ENCODE measurements at places on chromosomes 13 and 19. TPM values are rescaled to one million over a fixed set of nuclear protein-coding genes. Genes with fewer than 3 reads are reported as not detected.
A peak's percentile ranks its signal among the peaks of the same experiment; 100 is the strongest.

DNA sequence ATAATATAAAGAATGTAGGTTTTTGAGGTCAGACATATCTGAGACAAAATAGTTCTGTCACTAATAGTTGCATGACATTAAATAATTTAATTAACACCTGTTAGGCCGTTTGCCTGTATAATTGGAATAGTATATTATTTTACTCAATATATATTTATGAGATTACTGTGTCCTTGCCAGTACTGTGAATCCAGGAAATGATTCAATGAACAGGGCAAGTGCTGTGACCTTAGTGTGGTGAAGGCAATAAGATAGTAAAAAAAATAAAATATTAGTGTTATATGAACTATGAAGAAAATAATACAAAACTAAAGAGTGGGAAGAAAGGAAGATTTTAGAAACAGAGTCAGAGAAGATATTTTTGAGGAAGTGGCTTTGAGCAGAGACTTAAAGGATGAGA is 403.7 kb downstream of the PCDH9 start:
- no peak for DNase-seq

- DNase-seq: no peak
Observed at GRCh38 chr19:52963247-52963618, 552 bp upstream of the ZNF816 start.

- DNase-seq: no peak
Observed at GRCh38 chr13:53953183-53953582, 924.6 kb downstream of the OLFM4 start.

Gene INSL3
- not detected for polyA plus RNA-seq

Gene SULT2A1
- polyA plus RNA-seq: not detected

DNA sequence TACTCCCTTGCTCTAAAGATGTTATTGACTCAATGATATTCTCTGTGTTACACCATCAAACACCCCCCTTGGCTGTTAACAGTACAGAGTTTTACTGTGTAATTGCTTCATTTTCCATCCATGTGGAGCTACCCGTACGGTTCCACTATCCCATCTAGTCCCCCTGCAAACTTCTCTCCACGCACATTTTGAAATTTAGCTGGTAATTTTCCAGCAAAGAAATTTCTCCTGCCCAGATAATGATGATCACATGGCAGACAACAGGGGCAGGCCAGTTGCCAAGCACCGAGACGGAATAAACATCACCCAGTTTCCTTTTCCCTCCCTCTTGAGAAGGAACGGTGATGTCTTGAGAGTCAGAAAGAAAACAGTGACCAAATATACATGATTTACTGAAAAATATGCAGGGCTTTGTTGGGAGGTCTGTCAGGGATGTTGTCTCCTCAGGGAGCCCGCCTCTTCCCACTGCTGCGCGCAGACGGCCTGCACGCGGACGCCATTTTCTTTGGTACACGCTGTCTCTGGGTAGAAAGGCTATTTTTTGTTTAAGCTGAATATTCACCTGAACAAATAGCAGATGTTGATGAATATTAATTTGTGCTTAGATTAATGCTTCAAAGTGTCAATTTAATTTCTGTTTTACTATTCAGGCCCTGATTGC is 109.9 kb downstream of the OLFM4 start:
- peak; percentile 11 for DNase-seq

- no peak for DNase-seq
Observed at GRCh38 chr13:44768239-44768638, 192.1 kb upstream of the TSC22D1 start.

DNA sequence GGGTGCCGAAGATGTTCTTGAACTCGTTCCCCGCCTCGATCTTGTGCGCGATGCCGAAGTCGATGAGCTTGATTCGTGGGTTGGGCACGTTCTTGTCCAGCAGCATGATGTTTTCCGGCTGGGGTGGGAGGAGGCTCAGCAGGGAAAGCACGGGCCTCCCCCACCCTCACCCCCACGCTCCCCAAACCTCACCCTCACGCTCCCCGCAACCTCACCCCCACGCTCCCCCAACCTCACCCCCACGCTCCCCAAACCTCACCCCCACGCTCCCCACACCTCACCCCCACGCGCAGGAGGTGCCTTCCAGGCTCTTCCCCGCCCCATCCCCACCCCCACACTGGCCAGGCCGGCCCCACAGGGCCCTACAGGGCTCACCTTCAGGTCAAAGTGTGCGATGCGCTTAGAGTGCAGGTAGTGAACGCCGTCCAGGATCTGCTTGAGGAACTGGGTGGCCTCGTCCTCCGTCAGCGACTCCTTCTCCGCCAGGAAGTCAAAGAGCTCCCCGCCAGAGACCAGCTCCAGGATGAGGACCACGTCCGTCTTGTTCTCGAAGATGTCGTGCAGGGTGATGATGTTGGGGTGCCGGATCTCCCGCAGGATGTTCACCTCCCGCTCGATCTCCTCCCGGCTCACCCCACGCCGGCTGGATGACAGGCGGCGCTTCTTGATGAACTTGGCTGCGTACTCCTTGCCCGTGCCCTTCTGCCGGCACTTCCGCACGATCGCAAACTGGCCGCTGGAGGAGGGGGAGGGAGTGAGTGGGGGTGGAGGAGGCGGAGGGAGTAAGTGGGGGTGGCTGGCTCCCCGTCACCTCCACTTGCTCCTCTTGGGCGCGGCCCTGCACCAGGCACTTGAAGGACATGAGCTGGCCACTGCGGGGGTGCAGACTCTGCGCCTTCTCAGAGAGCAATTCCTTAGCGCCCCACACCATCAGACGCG is 6.4 kb downstream of the DAPK3 start:
- DNase-seq: no peak

Gene SPTBN4
- 0.93 TPM for polyA plus RNA-seq

Gene CYP2F1
- polyA plus RNA-seq: not detected

Gene TMPRSS9
- polyA plus RNA-seq: not detected

DNA sequence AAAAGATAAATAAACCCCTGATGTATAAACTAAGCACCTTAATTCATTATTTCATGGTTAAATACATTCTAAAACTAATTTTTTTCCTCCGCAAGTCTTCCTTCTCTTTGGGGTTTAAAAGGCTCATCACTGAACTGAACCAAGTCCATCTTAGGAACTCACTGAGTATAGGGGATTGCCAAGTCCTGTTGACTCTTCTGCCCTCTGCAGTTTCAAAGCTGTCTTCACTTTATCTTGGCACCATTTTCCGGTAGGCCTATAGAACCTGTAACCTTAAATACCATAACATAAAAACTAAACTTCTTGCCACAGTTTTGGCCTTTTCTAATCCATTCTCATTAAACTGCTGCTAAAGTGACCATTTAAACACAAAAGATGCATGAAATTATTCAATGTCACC is 66.5 kb upstream of the USPL1 start:
- DNase-seq: no peak

GRCh38 chr13:74174810-74175209 is 40.6 kb upstream of the KLF12 start:
- no peak for DNase-seq

Data from BJ (cell line).